ENCODE measurements at places on chromosomes 12 and 14.
A peak's percentile ranks its signal among the peaks of the same experiment; 100 is the strongest.

DNA sequence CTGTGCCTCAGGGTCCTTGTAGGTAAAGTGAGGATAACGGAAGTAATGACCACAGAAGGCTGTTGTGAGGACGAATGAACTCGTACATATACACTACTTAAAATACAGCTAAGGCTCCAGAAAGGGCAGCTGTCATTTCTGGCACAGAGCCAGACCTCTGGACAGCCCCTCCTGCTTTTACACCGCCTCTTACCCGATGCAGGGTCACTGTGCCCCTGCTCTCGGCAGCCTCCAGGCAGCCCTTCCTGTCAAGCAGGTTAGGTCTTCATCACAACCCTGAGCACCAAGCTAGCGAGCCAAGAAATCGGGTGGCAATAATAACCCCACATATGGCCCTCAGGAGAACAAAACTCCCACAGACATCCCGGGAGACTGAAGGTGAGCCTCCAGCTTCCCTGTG lies 8.5 kb downstream of the TMEM229B start:
- no peak for DNase-seq

DNA sequence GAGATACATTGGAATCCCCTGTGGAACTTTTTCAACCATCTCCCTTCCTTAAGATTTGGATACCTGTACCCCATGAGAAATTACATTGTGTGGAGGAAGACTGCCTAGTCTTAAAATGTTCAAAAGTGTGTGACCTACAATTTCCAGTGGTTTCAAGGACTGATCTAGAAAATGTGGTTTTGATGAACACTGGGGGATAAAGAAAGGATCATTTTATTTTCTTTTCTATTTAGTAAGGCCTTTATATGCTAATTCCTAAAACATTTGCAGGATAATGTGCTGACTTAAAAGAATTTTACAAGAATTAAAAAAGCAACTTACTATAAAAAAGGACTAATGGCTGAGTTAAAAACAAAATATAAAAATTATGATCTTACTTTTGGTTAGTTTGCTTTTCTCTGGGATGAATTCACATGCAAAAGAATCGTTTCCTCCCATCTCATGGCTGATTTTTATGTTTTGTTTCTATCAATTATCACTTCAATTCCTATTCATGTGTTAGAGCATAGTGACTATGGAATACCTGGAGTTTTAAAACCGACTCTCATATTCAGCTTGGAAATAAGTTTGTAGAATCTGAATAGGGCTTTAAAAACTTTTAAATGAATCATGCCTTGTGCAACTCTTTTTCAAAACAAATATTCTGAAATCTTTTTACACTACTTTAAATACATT lies 39.9 kb upstream of the PYGL start:
- no peak for DNase-seq

- no peak for DNase-seq
These were observed 371 bp upstream of the SHMT2 start for GRCh38 chr12:57229046-57229633.

- DNase-seq, result peak; percentile 5
These were observed 112.7 kb downstream of the SLC16A7 start for GRCh38 chr12:59708484-59708883.

DNA sequence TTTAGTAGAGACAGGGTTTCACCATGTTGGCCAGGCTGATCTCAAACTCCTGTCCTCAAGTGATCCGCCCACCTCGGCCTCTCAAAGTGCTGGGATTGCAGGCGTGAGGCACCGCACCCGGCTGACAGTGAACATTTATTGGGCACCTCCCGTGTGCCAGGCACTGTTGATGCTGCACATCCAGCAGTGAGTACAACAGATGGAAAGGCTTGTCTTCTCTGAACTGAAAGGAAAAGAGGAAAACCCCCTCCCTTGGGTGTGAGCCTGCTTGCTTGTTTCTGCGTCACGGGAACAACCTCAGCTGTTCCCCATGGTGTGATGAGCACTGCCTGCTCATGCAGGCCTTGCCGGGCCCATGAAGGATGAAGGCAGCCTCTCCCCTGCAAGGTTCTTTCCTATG lies 39.5 kb downstream of the DGLUCY start:
- no peak for DNase-seq

DNA sequence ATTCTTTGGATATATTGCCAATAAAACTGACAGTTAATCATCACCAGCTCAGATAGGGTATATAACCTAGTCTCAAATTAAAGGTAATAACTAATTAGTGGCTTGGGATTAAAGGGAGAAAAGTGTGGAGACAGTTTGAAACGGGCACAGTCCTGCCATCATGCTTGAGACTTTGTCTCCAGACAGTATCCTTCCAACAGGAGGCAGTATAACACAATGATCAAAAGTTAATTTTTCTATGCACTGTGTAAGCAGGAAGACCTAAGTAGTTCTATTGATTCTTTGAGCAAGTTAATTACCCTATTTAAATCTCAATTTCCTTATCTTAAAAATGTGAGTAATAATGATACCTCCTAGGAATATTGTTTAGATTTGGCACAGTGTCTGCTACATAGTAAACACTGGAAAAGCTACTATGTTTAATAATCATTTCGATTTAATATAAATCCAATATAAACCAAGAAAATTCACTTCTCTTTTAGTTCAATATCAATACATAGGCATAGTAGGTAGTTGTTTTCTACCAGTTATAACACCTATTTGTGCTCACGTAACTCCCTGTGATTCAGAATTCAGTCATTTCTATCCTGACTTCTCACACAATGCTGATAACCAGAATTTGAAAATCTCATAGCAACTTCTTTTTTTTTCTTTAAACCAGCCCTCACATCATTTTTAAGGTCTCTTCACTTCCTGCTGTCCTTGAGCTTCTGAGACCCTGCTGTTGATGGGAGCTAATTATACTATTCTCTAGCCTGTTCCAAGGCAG lies 53.7 kb downstream of the GALNT4 start:
- DNase-seq, result no peak

DNA sequence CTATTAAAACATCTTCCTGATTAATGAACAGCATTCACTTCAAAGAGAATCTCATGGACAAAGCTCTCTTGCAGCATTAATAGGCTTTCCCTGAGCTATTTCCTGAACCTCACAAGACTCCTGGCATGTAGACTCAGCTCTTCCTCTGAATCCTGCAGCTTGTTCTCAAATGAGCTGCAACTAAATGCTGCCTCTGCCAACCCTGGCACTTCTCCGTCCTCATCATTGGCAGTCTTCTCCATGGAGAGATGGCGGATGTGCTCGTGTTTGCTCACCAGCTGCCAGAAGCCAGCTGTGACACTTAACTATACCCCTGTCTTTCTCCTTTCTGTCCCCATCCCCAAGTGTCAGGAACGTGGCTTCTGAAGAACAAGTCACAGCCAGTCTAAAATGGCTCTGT lies 232.1 kb downstream of the FOXN3 start:
- DNase-seq, result no peak

- no peak for DNase-seq
These were observed 281.1 kb downstream of the ERC1 start for GRCh38 chr12:1272142-1272541.

- DNase-seq, result no peak
These were observed 2.1 kb upstream of the GTSF1 start for GRCh38 chr12:54475537-54475936.

GRCh38 chr12:53324113-53324778 lies 2.8 kb upstream of the AAAS start:
- DNase-seq, result no peak

GRCh38 chr12:81416571-81416970 lies 338.7 kb downstream of the ACSS3 start:
- DNase-seq, result no peak

DNA sequence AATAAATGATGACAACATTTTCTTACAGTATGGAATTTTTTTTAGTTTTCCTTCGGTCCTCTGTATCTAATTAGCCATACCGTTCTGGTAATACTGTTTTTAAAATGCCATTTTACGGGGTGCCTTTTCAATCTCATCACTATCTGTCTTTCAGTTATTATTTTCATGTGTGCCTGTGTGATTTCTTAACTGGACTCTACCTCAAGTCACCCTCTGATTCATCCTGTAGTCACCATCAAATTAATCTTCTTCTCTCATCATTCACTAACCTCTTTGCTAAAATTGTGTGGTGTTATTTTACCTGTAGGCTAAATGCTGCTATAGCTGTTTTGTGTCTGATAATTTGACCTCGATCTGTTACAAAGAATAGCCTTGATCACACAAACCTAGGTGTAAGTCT lies 16.0 kb upstream of the CCT2 start:
- DNase-seq, result no peak

GRCh38 chr12:110289044-110289710 lies 8.1 kb downstream of the ATP2A2 start:
- no peak for DNase-seq

GRCh38 chr12:46830731-46831334 lies 5.0 kb upstream of the SLC38A4 start:
- peak; percentile 5 for DNase-seq

DNA sequence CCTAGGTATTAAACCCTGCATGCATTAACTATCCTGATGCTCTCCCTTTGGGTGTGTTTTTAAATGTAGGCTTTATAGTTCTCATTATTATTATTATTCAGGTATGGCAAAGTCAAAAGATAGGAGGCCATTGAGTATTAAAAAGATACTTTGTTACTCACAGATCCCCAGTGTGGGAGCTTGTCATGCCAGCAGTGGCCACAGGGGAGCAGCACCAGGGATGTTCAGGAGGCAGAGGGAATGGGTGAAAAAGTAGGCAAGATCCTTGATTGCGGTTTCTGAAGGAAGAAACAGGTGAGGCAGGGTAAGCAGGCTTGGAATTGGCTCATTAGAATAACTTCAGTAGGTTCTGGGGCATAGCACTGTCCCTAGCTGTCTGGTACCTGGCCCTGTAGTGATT lies 382.2 kb downstream of the MED13L start:
- no peak for DNase-seq

DNA sequence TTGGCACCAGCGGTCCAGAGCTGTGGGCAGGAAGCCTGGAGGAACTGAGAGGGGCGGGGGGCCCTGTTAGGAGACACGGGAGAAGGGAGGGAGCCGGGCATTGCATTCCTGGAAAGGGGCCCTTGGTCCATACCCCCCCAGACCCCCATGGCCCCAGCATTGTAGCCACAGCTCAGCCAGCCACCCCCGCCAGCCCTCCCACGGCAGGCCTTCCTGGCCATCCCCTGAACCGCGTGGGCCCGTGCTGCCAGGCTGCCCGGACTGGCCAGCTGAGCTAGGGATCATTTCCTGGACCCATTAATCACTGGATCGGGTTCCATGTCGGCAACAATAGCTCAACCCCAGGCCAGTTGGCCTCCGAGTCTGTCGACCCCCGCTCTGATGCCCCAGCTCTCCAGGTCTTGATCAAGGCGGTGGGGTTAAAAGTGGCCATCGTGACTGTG lies 39.8 kb upstream of the DIO3 start:
- DNase-seq, result no peak

DNA sequence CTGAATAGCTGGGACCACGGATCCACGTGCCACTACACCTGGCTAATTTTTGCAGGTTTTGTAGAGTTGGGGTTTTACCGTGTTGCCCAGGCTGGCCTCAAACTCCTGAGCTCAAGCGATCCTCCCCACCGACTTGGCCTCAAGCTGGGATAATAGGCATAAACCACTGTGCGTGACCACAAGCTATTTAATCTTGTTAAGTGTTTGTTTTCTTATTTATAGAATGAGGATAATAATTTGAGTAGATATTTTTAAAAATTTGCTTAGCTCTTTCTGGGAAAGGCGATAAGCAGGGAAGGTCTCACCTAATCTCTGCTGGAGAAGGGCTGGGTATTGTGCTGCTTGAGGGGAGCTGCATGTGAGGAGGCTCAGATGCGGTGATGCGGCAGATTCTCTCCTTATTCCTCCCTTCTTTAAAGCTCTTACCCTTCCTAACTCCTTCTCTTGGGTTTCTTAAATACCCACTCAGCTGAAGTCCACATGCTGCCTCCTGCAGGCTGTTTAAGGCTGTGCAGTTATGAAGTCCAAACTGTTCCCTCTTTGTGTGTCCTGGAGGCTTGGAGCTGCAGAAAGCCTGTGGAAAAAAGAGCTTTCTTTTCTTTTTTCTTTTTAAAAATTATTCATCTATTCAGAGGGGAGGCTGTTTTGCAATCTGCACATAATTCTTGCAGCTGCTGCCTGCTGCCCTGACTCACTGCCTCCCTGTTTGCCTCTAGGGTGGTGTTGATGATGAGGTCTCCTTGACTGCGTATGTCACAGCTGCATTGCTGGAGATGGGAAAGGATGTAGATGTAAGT lies 37.9 kb downstream of the A2ML1 start:
- peak; percentile 26 for DNase-seq

GRCh38 chr14:99123208-99123870 lies 148.7 kb downstream of the BCL11B start:
- no peak for DNase-seq

- DNase-seq, result no peak
These were observed 18.3 kb downstream of the IL31 start for GRCh38 chr12:122155705-122156104.

DNA sequence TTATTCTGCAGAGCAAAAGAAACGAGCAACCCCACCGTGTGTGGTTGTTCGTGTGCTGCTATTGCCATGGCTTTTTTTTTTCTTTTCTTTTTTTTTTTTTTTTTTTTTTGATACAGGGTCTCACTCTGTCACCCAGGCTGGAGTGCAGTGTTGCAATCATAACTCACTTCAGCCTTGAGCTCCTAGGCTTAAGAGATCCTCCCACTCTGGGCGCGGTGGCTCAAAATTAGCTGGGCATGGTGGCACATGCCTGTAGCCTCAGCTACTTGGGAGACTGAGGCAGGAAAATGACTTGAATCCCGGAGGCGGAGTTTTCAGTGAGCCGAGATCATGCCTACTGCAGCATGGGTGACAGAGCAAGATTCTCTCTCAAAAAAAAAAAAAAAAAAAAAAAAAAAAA lies 144.2 kb downstream of the ESR2 start:
- no peak for DNase-seq

DNA sequence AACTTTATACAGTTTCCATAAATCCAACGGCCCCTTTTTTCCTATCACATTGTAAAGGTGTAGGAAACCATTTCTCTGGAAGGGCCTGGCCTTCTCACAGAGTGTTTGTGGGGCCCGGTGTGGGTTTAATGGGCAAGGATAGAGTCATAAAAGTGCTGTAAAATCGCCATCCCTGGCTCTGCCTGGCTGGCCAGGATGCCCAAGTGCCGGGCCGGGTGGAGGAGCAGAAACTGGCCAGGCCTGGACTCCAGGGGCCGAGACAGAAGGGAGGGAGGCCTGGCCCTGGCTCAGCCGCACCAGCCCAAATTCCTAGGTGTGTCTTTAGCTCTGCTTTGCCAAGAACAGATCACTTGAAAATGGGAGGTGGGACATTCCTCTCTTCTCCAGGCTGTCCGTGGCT lies 77.1 kb upstream of the DICER1 start:
- no peak for DNase-seq

DNA sequence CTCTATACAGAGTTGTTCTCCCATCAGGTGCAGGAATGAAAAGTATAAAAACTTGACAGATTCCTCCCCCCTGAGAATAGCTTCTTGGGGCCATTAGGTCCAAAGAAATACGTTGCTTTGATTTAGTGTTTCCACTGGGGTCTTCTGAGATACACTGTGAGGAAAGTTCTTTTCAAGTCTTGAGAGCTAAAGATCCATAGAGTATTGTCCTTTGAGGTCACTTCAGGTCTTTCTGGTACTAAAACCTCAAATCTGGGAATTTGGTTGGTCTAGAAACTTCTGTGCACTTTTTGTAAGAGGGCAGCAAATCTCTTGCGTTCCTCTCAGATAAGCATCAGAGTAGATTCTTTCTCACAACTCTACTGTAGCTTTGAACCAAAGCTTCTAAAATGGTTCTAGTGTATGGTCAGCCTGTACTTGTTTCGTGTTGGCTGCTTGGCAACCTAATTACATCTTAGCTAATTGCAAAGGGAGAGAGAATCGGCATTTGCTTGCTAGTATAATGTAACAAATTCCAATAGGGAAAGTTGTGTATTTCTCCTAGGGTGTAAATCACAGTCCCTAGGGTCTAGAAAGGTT lies 10.0 kb downstream of the SRSF5 start:
- DNase-seq, result no peak

GRCh38 chr12:59164991-59165718 lies 244.9 kb upstream of the LRIG3 start:
- DNase-seq, result peak; percentile 12

Data from neuronal stem cell (in vitro differentiated cells).